ENCODE measurements at places on chromosomes 1 and 21.
A peak's percentile ranks its signal among the peaks of the same experiment; 100 is the strongest.

- DNase-seq: no peak
These were observed 99.3 kb downstream of the CDC42BPA start for GRCh38 chr1:227218870-227219573.

GRCh38 chr1:38030596-38031512, 15.7 kb downstream of the POU3F1 start:
- no peak for DNase-seq

GRCh38 chr1:47703156-47703825, 265.4 kb downstream of the FOXD2 start:
- DNase-seq: peak; percentile 51

- no peak for DNase-seq
These were observed at the start of gene KCNA3 for GRCh38 chr1:110674337-110675059. Gene KCNA3, minus strand, starts transcription at chr1:110674940. Its CDS starts 131 bp downstream, at chr1:110674809.

DNA sequence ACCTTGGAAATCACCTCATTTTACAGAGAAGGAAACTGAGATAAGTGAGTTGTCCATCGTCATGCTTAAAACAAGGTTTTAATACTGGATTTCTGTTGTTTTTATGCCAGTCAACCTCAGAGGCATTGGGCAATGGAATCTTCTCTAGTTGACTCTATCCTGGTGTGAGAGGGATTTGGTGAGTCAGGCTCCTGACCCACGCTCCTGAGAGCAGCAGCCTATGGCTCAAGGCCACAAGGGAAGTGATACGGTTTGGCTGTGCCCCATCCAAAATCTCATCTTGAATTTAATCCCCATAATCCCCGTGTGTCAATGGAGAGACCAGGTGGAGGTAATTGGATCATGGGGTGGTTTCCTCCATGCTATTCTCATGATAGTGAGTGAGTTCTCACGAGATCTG, 90.1 kb downstream of the TLR5 start:
- peak; percentile 18 for DNase-seq

DNA sequence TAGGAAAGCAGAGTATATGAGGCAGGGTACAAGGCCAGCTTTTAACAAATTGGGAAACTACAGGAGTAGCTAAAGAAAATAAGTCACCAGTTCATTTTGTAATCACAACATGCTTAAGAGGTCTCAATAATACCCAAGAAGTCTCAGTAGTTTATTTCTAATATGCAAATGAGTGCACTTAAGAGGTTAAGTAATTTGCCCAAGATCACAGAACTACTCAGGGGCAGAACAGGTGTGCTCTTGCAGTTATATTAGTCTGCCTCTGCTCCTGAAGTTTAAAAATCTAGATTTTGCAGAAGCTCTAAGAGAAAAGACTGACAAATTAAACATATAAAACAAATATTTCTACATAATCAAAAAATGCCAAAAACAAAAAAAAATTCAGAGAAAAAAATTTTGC, 6.9 kb downstream of the EPS15 start:
- no peak for DNase-seq

DNA sequence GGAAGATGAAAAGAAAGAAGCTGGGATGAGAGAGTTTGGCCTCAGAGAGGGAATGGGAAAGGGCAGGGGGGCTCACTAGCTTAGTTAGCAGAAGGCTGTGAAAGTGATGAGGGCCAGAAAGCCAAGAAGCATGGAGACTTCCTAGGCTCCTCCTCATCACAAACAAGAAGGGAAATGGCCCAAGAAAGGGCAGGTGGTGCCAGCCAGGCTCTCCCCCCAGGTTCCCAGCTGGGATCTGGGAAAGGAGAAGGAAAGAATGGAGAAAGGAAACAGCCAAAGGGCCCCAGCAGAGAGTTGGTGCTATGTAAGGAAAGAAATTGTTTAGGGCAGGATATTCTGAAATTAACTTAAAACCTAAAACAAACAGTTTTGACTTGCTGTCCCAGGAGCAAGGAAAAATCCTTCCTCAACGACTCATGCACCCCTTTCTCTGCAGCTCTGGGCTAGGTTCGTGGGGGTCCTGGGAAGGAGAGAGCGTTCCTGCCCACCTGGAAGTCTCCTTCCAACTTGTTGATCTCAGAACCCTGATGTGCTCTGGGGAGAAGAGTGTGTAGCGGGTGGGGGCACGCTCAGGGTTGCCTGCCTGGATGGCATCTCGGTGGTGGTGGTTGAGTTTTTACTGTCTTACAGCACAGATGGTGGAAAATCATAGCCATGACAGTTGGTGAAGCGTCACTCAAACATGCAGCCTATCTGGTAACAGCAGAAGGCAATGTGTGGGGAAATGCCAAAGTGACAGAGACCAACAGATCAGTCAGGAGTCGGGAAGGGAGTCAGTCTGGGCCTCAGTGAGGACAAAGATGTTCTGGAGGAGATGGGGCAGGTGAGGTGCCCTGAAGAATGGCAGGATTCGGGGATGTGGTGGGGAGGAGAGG, 147.3 kb downstream of the CLIC6 start:
- no peak for DNase-seq

GRCh38 chr1:88557014-88557413, 127.1 kb upstream of the PKN2 start:
- DNase-seq: no peak

GRCh38 chr1:58412071-58412580, 134.4 kb downstream of the OMA1 start:
- peak; percentile 53 for DNase-seq

DNA sequence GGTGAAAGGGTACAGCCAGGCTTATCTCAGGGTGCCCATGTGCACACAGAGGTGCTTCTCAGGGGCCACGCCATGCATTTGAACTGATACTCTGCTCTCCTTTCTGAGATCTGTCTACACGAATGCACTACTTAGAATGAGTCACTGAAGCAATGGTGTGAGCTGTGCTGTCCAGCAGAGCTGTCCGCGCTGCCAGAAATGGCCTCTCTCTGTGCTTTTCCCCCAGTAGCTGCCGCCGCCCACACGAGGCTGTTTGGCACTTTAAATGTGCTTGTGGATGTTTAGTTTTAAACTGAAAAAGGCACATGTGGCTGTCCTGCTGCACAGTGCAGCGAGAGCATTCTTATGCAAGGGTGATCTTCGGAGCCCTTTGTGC, 87.1 kb upstream of the COL6A1 start:
- peak; percentile 69 for DNase-seq

- no peak for DNase-seq
These were observed 61.1 kb downstream of the LDLRAD2 start for GRCh38 chr1:21873174-21873573.

GRCh38 chr21:42145569-42146272, 73.2 kb upstream of the ABCG1 start:
- peak; percentile 54 for DNase-seq

DNA sequence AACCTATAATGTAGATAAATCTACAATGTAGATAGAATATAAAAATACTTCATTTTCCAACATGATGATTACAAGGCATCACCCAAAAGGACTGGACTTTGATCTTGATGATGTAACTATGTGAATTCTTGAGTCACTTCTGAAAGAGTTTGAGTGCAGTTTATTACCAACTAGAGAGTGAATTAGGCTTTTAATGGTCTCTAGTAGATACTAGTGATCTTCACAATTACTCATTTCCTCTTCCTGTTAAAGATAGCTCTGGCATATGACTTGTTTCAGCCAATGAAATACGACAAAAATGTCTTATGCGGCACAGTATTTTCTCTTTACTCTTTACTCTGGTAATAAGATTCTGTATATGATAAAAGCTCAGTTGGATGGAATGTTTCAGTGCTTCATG, 1588.1 kb upstream of the B3GALT2 start:
- DNase-seq: no peak

DNA sequence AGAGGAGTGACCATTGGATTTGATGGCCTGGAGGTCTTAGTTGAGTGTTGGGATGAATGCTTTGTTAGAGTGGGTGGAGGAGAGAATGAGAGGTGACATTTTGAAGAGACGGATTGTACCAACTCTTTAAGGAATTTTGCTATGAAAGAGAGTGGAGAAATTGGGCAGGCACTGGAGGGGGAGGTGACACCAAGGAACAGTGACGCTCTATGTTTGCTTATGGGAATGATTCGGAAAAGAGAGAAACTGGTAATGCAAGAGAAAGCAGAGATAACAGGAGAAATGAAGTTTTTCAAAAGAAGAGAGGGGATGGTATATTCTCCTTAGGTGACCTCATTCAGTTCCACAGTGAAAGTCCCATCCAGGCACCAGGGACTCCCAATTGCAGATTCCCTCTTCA, 24.5 kb upstream of the PADI2 start:
- no peak for DNase-seq

GRCh38 chr1:93805027-93805610, 73.9 kb downstream of the DNTTIP2 start:
- DNase-seq: peak; percentile 57

- DNase-seq: no peak
These were observed 151.6 kb downstream of the TOMM20 start for GRCh38 chr1:234976861-234977680.

DNA sequence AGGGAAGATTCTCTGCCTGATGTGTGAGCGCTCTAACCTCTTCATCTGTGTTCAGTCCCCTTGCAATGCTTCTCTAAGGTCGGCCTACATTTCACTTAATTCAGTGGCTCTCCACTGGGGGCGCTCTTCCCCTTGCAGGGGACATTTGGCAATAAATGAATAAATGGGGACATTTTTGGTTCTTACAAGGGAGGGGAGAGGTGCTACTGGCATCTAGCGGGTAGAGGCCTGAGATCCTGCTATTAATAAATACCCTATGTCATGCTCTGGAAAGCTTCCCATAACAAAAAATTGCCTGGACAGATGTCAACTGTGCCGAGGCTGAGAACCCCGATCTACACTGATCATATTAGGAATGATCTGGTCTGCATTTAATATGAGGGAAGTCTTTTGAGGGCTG, 25.9 kb upstream of the DNAJC11 start:
- peak; percentile 56 for DNase-seq

DNA sequence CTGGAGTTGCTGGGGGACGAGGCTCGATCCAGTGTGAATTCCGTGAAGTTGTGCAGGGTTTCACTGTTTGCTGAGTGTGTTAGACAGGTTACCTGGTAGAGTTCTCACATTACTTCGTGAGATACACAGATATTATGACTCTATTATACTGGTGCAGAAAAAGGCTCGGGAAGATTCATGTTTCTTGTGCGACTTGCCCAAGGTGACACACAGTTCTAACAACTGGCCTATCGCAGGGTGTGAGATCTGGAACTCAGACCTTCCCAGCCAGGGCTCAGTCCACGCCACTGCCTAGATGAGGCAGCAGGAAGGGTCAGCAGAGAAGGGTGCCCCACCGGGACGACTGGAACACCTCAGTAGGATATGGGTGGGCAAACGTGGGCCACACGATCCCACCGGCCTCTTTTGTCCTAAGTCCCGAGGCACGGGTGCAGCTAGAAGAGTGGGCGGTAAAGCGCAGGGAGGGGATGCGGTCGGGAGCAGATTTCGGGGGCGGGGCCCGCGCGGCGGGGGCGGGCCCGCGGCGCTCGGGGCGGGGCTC, 296 bp upstream of the RNPEP start:
- DNase-seq: no peak

DNA sequence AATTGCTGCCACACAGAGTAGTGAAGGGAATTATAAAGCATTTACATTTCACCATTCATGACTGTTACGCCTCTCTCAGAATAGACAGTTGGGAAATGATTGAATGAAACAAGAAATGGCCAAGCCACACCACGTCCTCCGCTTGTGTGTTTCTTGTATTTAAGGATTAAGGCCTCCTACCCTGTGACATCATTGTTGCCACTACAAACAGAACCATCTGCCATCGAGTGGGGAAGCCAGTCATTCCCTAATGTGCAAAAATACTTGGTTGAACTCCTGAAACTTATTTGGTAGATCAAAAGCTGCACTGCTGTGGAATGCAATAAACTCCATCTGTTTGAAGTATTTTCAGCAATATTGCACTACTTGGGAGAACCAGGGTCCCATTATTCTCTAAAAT, 99.0 kb upstream of the C1orf105 start:
- peak; percentile 96 for DNase-seq

- peak; percentile 70 for DNase-seq
These were observed 66.0 kb upstream of the BACH1 start for GRCh38 chr21:29232530-29233255.

DNA sequence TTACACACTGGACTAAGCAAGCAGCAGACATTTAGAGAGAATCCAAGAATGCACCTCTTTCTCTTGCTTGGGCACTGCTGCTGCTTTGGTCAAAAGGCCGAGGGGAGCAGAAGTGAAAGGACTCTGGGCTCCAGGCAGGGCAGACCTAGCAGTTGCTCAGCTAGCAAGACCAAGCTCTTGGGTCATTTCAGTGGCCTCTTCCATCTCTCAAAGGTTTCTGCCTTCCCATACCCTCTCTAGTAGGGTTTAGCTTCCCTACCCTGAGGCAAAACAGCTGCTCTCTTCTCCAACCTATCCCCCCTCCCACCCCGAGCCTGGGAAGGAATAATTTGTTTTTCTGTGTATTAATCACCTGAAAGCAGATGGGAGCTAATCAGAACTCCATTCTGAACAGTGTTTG, 25.8 kb downstream of the TFAP2E start:
- DNase-seq: no peak

DNA sequence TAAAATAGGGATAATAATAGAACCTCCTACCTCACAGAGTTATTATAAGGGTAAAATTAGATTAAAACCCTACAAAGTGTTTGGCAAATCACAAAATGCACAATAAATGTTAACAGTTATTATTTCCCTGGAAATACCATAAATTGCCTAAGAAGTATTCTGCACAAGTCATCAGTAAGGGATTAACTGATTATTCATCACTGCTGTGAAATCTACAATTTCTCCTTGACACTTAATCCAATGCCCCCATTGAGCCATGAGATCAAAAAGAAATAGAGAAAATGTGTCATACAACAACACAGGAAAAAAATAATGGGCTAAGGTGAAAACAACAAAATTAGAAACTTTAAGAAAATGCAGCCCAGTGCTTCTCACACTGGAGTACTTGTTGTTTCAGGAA, 6.7 kb upstream of the SEC16B start:
- DNase-seq: no peak

GRCh38 chr1:230173187-230173975, 106.3 kb downstream of the GALNT2 start:
- DNase-seq: peak; percentile 25

DNA sequence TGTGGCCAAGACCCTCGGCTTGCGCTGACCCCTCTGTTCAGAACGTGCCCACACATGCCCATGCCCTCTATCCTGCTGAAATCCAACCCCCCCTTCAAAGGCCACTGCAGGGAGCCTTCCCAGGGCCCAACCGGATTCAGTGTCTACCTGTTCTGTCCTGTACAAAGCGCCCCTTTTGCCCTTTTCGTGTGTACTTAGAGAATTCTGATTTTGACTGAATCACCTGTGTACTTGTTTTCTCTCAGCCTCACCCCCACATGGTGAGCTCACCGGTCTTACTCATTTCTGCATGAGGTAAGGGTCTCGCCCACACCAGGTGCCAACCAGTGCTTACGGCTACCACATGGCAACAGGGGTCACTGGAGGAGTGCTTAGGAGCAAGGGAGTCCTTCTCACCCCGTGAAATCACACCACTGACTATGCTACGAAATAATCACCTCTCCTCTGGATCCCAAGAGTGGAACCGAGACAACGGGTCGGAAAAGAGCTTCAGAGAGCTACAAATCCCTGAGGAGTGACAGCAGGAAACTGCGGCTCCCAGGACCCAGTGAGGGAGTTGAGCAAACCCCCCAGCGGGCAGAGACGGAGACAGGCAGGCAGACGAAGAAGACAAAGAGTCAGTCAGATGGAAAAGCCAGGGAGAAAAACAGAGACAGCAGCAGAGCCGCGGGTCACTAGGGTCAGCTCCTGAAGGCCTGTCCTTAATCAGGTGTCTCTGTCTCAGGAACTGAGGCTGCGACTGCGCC, 2.1 kb upstream of the S100A2 start:
- peak; percentile 28 for DNase-seq

- DNase-seq: no peak
These were observed 7.2 kb downstream of the CBR1 start for GRCh38 chr21:36076878-36077655.

Measured in AG10803 (cell line).